Activated naive CD4-positive, alpha-beta T cell treated with anti-CD3 and anti-CD28 coated beads for 36 hours (primary cell): ENCODE measurements at places on chromosomes 11 and 22. TPM values are rescaled to one million over a fixed set of nuclear protein-coding genes. Genes with fewer than 3 reads are reported as not detected.

DNA sequence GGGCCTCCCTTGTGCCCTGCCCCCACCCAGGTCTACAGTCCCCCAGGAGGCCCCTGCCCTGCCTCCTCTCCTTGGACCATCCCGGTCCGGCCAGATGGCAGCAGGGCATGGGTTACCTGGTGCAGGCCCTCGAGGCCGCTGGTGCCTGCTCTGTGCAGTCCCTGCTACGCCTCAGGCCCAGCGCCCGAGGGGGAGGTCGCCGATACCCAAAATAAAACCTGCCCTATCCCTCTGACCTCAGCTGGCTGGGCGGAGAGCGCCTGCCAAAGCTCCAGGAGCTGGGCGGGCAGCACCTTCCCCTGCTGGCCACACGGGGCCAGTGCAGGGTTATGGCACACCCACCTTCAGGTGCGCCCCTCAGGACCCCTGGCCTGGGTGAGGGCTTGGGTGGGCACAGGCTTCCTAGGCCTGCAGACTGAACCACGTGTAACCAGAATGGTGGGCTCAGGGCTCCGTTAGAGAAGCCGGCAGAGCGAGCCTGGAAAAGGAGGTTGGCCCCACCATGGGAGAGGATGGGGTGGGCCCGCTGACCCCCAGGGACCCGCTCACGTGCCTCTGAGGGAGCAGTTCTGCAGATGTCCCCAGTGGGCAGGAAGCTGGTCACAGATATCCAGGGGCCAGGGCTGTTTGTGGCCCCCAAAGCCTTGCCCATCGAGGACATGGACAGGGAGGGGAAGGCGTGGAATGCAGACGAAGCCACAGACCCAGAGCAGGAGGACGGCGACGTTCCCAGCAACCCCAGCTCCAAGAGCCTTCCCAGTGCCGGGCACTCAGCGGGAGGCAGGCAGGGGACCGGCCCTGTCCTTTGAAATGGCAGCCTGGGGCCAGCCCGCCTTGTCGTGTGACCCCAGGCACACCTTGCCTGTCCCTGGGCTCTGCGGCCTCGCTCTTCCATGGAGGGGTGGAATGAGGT, 1.7 kb upstream of the TNNT3 start:
- no peak for DNase-seq

The NARS2 gene
- total RNA-seq = 28.3 TPM

DNA sequence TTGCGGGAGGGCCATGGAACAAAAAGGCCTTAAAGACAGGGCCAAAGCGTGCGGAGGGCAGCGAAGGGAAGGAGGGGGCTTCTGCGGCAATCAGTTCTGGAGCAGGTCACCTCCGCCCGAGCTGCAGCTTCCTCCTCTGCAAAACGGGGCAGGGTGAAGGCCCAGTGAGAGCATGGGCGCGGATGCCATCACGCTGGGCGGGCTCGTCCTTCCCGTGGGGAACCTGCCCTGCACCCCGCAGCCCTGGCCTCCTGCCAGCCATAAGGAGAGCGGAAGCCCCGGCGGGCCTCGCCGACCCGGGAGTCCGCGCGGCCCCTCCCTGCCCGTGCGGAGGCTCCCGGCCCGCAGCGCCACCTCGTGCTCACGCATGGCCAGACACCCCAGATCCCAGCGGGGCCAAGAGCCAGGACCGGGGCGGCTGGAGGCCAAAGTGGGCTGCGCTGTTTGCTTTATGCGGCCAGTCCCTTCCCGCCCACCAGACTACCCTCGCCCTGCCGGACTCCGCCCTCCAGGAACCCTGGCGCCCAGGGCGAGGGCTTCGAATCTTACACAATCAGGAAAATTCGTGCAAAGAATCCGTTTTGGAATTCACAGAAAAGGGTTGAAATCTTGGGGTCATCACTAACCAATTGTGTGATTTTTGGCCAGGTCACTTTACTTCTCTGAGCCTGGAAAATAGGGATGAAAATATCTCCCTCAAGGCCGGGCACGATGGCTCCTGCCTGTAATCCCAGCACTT, 16.1 kb downstream of the TSKU start:
- DNase-seq = peak; percentile 79

The APOBEC3F gene
- 12.4 TPM for total RNA-seq

GRCh38 chr11:33222052-33222750, 35.0 kb upstream of the HIPK3 start:
- no peak for DNase-seq

GRCh38 chr11:2173150-2173693, 1.6 kb upstream of the TH start:
- DNase-seq = no peak

The OR52N4 gene
- total RNA-seq = 0.99 TPM

DNA sequence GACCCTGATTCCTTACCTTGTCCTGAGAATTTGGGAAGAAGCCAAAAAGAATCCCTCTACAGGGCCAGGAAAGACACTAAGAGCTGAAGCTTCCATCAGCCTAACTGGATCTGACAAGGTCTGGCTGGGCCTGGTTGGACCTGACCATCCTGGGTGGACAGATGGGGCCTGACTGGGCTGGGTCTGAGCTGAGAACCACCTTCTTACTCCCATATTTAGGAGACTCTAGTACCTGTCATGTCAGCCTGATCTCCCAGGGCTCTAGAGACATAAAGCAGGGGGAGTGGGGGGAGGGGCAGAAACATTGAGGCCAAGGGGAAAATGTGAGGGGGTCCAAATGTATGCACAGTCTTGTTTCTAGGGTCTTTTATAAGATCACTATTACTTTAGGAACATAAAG, 129.9 kb downstream of the BUD13 start:
- no peak for DNase-seq

The DBX1 gene
- total RNA-seq = not detected

GRCh38 chr11:47233051-47233450, 15.6 kb downstream of the ACP2 start:
- no peak for DNase-seq

The MRPL16 gene
- total RNA-seq = 63.2 TPM

The KDM4D gene
- 2.1 TPM for total RNA-seq

The TBX1 gene
- total RNA-seq = not detected

DNA sequence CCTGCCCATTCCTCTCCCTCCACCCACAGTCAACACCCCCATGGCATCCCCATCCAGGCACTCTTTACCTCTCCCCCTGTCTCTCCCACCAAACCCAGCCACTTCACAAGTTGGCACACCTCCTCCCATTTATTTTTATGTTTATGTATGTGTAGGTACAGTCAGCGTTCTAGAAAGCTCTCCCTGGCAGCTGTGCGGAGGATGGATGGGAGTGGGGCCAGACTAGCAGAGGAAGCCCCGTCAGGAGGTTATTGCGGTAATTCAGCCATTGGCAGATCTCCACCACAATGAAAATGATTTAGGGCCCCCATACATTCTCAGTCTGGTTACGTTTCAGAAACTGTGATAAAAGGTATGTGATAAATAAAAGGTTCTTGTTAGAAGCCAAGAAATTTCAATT, 51.3 kb downstream of the BTG4 start:
- no peak for DNase-seq
